ENCODE measurements at places on chromosomes 6 and 20. TPM values are rescaled to one million over a fixed set of nuclear protein-coding genes. Genes with fewer than 3 reads are reported as not detected.

- DNase-seq, result no peak
These were observed 67.9 kb downstream of the STK35 start for GRCh38 chr20:2169456-2170088.

PAK5 gene
- polyA plus RNA-seq, result 0.06 TPM

- DNase-seq, result no peak
These were observed 39.1 kb upstream of the BEND6 start for GRCh38 chr6:56915832-56916231.

ABT1 gene
- polyA plus RNA-seq, result 18.8 TPM

DNA sequence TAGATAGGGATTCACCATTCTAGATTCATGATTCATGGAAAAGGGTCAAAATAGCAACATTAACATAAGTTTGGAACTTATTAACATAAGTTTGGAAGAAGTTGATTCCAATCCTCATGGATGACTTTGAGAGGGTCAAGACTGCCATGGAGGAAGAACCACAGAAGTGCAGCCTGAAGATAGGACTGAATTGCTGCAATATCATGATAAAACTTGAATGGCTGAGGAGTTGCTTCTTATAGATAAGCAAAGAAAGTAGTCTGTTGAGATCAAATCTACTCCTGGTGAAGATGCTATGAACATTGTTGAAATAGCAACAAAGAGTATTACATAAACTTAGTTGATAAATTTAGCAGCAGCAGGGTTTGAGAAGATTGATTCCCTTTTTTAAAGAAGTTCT lies 62.2 kb downstream of the GMDS start:
- no peak for DNase-seq

GRCh38 chr20:20955892-20956291 lies 150.3 kb downstream of the LINC00237 start:
- no peak for DNase-seq

GRCh38 chr6:107611094-107611810 lies 121.3 kb downstream of the SOBP start:
- DNase-seq, result no peak

Data from mammary epithelial cell (primary cell).